ENCODE measurements at places on chromosomes 2 and 18.

DNA sequence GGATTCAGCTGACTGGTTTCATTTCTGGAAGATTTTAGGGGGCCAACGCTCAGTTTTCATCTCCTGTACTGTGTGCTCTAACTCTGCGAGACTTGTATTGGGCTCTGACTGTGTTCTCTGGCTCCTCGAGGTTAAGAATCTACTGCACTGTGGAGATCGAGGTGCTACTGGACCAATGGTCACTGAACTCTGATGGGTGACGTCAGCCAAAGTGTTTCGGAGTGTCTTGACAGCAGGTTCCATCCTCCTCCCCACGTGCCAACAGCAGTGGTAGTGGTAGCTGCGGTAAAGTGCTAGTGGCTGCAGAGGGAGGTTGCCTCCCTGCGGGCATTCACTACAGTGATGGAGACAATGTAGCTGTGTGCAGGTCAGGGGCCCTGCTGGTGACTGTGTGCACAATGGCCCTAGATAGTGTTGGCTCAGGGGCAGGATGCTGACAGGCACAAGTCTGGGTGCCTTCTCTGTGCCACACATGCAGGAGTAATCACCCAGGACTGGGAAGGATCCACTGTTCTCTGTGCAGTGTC is 705.7 kb upstream of the DDX18 start:
- DNase-seq = no peak

DNA sequence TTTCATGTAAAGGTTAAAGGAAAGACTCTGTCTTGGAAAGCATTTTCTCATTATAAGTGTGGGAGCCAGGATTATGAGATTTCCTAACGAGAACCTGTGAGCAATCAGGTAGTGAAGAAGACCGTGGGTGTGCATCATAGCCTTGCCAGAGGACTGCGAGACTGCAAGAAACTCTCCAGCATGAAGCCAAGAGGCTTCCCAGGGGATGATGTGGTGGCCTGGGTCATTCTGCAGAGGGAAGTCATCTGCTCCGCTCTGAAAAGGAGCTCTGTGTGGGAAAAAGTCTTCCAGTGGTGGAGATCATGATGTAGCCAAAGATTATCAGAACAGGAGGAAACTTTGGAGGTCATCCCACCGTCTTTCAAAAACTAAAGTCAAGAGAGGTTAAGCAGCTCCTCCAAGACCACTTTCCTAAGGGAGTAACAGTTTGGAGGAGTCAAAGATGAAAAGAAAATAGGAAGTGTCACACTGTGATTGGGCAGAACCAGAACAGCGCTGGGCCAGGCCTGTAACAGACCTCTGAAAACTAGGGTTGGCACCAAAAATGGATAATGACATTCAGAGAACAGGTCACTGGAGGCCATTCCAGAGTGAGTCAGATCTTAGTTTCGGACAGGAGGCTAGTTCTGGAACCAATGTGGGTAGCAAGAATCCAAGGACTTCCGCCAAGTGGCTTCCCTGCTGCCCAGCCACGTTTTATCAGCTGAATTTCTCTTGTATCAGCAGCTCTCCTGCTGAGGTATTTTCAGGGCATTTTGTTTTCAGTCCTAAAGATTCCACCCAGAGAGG is 113.0 kb downstream of the LRATD1 start:
- no peak for DNase-seq

DNA sequence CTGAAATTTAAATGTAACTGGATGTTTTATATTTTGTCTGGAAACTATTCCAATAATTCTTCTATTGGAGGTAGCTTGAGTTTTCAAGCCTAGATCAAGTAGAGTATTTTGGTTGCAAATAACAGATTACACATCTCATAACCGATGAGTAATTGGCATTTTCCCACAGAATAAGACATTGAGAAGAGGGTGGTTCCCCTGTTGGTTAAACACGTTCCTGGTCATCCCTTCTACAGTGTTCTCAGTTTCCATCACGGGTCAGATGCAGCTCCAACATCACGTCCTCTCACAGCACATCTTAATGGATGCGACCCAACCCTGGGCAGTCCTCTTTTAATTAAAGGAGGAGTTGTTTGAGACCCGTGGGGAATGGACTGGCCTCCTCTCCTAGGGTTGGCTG is 149.0 kb upstream of the ZNF516 start:
- no peak for DNase-seq

DNA sequence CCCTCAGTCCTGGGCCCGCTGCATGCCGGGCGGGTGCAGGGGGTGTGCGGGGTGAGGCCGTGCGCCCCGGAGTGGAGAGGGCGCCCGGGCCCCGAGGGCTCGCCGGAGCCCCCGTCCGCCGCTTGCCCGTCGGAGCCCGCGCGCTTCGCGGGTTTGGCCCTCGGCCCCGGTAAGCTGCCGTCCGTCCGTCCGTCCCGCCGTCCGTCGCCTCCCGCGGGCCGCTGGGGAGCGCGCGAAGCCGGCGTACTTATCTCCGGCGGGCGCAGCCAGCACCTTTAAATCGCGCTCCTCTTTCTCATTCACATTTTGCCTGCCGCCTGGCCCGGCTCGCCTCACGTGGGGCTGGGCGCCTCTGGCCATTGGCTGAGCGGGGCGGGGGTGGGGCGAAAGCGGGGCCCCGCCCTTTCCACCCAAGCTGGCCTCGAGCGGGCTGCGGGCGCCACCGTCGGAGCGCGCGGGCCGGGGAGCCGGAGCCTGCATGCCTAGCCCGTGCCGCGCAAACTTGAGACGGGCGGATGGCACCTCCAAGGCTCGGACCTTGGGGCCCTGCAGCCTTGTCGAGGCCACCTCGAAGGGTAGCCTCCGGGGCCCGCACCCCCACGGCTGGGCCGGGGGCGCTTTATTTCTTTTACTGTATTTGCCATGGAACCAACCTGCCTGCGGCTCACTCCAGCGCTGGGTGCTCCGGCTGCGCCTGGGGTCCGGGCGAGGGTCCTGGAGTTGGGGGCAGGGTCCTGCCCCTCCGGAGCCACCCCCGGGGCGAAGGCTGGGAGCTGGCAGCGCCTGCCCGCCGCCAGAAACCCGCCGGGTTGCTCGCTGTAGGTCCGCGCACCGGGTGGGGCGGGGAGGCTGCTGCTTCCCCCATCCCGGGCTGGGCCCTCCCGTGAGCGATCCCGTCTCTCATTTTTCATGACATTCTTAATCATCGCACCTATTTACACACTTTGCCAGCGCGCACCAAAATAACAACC is at the start of gene GBX2:
Gene GBX2 (minus strand): TSS at position 277 of the 971 bp plus-strand sequence. CDS start 415 bp downstream, outside the sequence.
- no peak for DNase-seq

DNA sequence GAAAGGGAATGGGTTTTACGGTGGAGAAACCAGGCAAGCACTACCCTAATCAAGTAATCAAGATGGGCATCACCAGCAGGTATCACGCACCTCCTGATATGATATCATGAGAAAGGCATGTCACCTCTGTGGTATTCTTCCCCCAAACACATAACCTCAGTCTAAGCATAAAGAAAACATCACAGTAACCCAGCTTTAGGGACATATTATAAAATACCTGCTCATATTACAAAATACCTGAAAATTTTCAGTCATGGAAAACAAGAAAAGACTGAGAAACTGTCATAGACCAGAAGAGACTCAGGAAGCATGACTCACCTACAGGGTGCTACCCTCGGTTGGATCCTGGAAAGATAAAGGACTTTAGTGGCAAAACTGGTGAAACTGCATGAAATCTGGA is 30.5 kb downstream of the GCKR start:
- no peak for DNase-seq

GRCh38 chr2:15159751-15160177 is 401.4 kb downstream of the NBAS start:
- no peak for DNase-seq

DNA sequence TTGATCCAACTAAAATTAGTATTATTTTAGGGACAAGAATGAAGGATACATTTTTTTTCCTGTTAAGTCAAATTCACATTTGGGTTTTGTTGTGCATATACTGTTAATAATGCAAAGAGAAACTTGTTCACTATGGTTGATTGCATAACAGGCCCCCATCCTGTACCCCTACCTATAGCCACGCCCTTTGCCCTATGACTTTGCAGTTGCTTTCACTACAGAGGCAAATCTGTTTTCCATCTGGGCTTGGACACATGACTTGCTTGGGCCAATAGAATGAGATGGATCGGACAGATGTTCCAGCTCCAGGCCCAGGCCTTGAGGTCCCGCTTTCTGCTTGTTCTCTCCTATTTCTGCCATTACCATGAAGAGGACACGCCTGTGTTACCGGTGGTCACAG is 278.5 kb upstream of the HNRNPA3 start:
- no peak for DNase-seq

- DNase-seq = peak; percentile 75
Measured at GRCh38 chr2:239934571-239935171, 90.5 kb downstream of the NDUFA10 start.

GRCh38 chr18:60413944-60414547 is 41.5 kb upstream of the MC4R start:
- DNase-seq = no peak

DNA sequence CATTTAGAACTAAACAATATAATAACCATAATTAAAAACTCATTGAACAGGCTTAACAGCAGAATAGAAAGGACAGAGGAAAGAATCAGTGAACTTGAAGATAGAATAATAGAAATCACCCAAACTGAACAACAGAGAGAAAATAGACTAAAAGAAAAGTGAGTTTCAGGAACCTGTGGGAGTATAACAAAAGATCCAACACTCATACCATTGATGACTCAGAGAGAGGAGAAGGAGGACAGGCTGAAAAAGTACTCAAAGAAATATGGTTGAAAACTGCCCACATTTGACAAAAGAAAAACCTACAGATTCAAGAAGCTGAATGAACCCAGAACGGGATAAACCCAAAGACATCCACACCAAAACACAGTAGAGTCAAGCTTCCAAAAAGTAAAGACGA is 54.2 kb upstream of the FMNL2 start:
- DNase-seq = no peak

DNA sequence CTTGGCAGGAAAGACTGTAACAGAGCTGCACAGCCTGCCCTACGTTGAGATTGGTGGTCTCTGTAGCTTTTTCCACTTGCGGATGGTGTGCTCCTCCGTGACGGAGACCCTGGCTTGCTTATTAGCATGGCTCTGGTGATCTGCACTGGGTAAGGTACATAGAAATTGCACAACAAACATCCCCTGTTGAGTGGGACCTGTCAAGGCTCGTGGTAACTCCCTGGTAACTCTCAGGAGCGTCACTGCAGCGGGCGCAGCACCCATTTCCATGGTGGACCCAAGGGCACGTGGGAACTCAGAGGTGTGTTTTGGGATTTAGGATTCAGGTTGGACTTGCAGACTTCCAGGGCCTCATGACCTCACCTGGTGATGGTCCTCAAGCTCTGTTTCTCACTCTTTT is 1.1 kb downstream of the TRAF3IP1 start:
- no peak for DNase-seq

DNA sequence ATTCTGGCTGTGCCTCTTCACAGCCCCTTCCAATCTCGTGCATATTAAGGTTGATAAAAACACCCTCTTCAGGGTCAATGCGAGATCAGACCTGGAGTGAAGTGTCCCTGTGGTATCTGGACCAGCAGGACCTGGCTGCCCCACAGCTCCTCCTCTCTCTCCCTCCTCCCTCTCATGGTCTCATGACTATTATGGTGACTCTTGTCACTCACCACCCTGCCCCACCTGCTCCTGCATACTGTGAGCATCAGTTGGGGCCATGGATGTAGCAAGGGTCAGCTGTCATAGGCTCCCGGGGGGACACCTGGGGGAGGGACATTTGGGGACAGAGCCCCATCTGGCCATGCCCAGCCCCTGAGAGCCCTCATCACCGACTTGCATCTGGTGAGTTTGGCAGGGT is 50.2 kb downstream of the ODC1 start:
- DNase-seq = no peak

DNA sequence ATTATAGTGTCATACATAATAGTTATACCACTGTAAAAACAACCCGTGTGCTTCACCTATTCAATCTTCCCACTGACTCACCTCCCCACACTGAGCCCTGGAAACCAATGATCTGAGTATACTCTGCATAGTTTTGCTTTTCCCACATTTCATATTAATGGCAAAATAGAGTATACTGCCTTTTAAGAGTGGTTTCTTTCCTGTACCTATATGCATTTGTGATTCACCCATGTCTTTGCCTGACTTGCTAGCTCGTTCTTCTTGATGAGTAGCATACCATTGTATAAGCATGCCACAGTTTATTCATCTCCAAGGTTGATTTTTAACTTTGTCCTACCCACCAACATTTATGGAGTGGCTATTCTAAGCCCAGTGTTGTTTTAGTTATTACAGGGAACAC is 686.4 kb downstream of the PLCL1 start:
- DNase-seq = no peak

- no peak for DNase-seq
Measured at GRCh38 chr2:34098256-34098655, 499.2 kb upstream of the FAM98A start.

DNA sequence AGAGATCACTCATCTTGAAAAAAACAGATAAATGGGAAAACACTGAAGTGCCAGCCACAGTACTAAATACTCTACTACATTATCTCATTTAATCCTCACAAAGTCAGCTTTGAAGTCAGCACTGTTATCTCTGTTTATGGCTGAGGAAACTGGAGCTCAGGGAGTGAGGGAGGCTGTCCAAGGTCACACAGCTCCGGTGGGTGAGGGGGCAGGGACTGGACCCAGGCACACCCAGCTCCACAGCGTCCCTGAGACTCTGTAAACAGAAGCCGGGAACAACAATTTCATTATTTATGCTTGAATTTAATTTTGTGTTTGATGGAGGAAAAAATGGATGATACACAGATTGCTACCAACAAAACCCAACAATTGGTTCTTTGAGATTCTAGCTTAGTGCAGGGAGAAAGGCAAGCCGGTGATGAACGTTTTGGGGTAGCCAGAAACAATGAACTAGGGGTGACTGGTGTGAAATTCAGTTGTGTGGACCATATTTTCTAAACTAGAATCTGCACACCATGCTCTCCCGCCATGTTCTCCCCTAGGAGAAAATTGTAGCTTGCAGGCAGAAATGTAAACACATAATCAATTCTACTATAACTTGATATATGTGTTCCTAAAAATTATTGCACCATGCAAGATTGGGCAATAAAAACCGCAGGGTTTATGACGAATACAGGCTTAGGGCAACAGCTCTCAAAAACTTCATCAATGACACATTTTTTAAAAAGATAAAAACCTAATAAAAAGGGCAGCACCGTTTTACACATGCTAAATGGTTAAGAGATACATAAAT is at the start of gene GREB1:
Gene GREB1 (plus strand): TSS at position 768 of the 793 bp plus-strand sequence. CDS start 22,570 bp downstream, outside the sequence.
- DNase-seq = no peak

DNA sequence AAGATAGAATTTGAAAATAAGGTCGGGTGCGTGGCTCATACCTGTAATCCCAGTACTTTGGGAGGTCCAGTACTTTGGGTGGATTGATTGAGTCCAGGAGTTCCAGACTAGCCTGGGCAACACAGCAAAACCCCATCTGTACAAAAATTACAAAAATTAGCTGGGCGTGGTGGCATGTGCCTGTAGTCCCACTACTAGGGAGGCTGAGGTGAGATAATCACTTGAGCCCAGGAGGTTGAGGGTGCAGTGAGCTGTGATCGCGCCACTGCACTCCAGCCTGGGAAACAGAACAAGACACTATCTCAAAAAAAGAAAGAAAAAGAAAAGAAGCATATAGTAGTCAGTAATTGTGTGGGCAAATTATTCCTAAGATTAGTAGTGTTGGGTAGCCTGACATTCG is 194.2 kb upstream of the ALPP start:
- DNase-seq = no peak

- no peak for DNase-seq
Measured at GRCh38 chr2:62391696-62392095, 114.3 kb downstream of the TMEM17 start.
